ENCODE measurements at places on chromosomes 3 and 15.

GRCh38 chr3:192943393-192943792, 25.7 kb upstream of the MB21D2 start:
- DNase-seq = no peak

- no peak for DNase-seq
These were observed 4.2 kb downstream of the NCBP2 start for GRCh38 chr3:196938124-196938523.

- DNase-seq = no peak
These were observed 549.6 kb upstream of the CCDC54 start for GRCh38 chr3:106827515-106828213.

- DNase-seq = no peak
These were observed 82.8 kb downstream of the PPARG start for GRCh38 chr3:12371525-12372140.

- DNase-seq = no peak
These were observed 3.9 kb downstream of the ITIH3 start for GRCh38 chr3:52798376-52798977.

DNA sequence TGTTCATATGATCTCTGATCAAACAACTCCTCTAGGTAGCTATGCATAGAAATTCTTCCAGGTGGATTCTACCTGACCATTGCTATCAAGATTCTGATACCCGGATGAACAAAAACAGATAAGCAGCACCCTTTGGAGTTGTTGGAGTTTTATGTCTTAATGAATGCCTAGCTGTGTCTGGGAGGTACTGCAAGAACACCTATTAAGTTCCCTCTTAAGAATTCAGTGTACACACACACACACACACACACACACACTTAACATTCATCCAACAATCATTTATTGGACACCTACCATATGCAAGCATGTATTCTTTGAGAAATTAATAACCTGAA, 58.1 kb upstream of the FNDC3B start:
- DNase-seq = no peak

DNA sequence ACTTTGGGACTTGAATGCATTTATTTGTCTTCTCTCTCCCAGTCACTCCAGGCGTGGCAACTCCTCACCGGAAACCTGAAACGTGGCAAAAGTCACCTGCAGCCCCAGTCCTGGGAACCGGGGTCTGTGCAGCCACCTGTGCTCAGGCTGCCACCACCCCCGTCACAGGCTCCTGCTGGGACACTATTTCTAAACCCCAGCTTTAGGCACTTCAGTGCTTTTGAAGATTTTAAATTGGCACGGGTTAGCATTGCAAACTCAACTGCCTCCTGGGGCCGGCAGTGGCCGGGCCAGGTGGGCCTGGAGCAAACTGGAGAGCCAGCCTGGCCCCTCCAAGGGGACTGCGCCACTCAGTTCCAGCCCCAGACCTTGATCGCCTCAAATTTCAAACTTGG, 146.7 kb upstream of the IQSEC1 start:
- no peak for DNase-seq

- peak; percentile 78 for DNase-seq
These were observed 26.4 kb downstream of the STOML1 start for GRCh38 chr15:73965758-73966113.

GRCh38 chr15:81111018-81111417, 23.1 kb upstream of the CFAP161 start:
- no peak for DNase-seq

GRCh38 chr15:44194323-44195150, 534 bp downstream of the FRMD5 start:
- DNase-seq = peak; percentile 40

- DNase-seq = peak; percentile 28
These were observed 5.2 kb upstream of the GPR176 start for GRCh38 chr15:39925112-39925842.

DNA sequence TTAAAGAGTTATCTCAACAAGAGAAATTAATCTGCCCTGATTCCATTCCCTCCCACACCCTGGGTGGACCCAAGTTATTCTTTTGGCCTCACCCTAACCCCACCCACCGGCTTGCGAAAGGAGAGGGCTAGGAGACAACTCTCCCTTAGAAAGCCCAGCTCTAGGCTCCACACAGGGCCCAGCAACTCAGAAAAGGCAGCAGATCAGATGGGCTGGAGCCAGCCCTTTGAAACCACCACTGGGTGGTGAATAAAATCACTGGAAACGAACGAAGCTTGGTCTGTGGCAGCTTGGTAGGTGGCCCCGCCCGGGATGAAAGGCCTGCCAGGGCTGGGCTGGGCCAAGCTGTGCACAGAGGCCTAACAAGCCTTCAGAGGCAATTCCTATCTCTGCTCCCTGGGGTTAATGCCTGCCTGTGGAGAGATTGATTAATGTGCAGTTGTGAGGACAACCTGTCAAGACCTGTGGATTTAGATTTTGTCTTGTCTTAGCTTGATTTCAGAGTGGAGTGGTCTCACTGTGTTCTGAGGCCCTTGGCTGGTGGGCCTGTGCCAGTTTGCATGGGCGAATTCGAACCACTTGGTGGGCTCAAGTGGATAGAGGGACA, 38.8 kb downstream of the BHLHE40 start:
- DNase-seq = no peak

GRCh38 chr3:27847697-27848096, 125.6 kb upstream of the EOMES start:
- no peak for DNase-seq

GRCh38 chr3:179943117-179943880, 93.4 kb downstream of the PEX5L start:
- DNase-seq = no peak

DNA sequence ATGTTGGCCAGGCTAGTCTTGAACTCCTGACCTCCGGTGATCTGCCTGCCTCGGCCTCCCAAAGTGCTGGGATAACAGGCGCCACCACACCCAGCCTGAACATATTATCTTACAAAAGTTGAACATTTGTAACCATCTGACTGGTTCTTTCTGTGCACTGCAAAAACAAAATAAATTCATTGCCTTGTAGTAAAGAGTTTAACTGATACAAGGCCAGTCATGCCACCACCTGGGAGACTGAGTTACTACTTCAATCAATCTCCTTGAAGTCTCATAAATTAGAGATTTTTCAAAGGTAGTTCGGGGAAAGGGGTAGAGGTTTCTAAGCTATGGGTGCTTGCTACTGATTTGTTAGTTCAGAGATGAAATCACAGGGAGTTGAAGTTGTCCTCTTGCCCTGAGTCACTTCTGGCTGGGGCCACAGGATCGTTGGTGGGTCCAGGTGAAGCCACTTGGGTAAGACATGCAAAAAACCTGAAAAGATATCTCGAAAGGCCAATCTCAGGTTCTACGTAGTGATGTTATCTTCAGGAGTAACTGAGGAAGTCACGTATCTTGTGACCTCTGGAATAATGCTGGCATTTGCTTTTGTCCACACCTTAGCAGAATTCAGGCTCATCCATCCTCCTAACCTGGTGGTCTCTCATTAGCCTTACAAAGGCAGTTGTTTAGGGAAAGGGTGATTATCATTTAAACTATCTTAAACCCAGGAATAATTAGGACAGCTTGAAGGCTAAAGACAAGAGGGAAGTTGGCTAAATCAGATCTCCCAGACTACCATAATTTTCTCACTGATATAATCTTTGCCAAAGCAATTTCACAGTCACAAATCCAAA, 33.7 kb downstream of the ZBTB11 start:
- peak; percentile 27 for DNase-seq

DNA sequence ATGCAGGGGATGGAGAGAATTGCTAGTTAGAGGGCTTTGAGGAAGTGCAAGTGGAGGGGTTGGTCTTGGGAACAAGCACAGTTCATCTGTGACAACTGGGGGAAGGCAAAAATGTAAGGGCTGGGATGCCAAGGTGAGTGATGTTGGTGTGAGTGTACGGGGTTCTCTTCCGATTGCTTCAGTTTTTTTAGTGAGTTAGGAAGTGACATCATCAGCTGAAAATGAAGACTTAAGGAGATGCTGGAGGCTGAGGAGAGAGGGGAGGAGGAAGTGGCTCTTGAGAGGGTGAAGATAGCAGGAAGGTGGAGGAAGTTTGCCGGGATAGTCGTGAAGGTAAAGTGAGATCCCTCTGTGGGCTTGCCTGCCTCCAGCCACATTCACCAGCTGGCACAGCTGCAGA, 12.7 kb downstream of the TICRR start:
- no peak for DNase-seq

DNA sequence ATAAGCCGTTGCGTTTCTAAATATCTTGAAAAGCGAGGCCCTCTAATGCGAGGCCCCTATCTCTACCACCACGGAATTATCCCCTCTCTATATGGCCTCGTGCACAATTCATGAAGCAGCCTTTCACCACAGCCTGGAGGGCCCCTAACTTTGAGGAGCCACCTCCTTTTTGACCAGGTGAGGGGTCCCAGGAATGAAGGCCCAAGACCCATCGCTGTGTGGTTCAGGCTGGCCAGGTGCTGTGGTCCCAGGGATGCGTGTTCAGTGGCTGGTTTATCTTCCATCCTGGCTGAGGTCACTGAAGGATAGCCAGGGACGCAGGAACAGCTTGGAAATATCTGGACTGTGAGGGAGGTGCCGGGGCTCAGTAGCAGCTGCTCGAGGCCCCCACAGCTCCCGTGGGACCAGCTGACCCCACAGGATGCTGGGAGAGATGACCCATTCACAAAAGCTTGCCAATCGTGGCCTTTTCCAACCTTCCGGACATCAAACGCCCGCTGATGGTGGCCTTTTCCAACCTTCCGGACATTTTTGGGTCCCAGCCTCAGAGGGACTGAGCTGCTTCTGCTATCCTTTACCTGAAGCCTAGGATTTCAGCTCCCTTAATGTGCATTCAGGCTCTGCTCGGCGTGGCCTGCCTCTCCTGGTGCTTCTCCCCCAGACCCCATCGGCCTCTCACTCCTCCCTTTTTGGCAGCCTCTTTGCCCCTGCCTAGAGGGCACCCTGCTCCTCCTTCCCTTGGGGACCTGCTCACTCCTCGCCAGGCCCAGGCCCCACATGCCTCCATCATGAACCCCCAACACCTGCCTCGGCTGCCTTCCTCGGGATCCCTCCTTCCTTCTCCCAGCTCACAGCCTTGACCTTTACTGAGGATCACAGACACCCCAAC, 140.9 kb downstream of the CHSY1 start:
- DNase-seq = no peak

GRCh38 chr3:25064681-25065080, 363.4 kb upstream of the RARB start:
- DNase-seq = no peak

DNA sequence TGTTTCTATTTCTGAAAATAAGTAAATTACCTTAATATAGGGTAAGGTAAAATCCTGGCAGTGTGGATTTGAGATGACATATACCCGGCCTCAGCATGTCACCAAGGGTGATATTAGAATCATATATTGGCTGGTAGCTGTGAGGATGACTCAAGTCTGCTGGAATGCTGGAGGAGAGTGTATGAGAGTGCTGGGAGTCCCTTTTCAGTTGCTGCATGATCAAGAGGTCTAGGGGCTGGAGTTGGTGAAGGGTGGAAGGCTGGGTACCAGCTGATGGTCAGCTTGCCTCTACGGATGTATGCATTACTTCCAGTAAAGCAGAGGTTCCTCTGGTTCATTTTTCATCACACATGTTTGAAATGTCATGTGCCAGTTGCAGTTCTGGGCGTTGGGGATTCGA, 40.6 kb downstream of the SLC25A26 start:
- no peak for DNase-seq

- no peak for DNase-seq
These were observed 123.4 kb upstream of the LRRN1 start for GRCh38 chr3:3675801-3676200.

GRCh38 chr3:46551615-46552014, 14.5 kb downstream of the LRRC2 start:
- no peak for DNase-seq

DNA sequence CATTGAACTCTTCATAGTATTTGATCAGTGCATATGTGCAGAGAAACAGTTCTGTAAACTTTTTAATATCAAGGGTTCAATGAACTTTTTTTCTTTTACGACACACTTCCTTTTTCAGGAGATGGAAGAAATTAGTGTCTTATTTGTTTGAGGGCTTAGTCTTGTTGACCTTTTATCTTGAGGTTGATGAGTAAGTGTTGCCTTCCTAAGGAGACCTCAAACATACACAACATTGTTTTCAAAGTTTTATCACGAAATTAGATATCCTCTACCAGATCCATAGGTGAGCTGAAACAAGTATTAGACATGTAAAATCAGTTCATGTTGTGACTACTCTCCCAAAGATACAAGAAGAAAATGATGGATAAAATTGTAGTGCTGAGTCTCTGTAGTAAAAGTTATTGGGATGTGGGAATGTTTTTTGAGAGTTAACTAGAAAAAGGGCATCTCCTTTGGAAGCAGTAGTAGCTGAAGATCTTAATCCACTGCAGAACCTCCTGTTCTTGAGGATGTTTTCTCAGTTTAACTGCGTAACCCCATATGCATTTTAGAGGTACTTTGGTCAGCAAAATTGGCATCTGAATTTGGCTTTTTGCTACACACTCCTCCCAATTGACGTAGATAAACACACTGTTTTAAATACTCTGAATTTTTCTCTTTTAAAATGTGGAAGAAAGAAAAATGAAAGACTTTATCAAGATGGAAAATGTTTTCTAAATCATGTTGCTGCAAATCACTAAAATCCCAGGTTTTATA, 116.8 kb downstream of the GALK2 start:
- DNase-seq = peak; percentile 23

DNA sequence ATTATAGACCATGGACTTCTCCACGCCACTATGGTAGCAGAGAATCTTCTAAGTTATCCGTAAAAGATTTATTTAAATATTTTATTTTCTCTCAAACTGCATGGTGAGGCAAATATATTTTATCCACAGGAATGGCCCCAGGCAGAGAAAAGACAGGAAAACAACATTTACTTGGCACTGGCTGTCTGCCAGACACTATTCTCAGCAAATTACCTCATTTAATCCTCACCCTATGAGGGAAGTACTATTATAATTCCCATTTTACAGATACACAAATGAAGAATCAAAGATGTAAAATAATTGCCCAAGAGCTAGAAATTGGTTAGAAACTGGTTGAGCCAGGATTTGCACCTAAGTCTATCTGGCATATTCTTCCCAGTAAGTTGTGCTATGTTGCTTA, 361.4 kb upstream of the IL12A start:
- no peak for DNase-seq

GRCh38 chr3:5198986-5199731, 11.7 kb downstream of the EDEM1 start:
- DNase-seq = no peak

DNA sequence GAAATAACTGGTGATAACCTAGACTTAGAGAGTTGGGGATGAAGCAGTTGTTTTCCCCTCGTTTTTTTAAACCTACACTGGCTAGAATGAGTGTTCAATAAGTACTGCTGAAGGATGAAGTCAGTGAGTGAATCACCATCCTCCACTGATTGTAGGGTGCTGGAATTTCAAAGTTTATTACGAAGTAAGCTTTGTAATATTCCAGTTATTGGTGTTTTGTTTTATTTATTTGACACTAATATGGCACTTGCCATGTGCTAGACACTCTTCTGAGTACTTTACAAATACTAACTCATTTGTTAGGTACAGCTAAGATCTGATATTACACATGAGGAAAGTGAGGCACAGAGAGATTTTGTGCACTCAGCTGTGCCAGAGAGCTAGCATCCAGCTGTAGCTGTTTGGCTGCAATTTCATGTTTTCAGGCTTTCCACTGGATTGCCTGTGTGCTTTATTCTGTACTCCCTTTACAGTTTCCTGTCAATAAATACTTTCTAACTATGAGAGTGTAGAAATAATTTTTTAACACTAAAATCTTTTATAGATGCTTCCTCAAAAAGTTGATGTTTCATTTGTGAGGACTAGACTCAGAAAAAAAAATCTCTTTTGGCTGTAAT, 5.8 kb downstream of the MAP2K5 start:
- no peak for DNase-seq
